ENCODE measurements at places on chromosomes 7 and 10.

- no peak for DNase-seq
These were observed 387.2 kb downstream of the TCERG1L start for GRCh38 chr10:130924138-130924819.

- no peak for DNase-seq
These were observed 64.3 kb downstream of the GTF2IRD1 start for GRCh38 chr7:74518041-74518440.

DNA sequence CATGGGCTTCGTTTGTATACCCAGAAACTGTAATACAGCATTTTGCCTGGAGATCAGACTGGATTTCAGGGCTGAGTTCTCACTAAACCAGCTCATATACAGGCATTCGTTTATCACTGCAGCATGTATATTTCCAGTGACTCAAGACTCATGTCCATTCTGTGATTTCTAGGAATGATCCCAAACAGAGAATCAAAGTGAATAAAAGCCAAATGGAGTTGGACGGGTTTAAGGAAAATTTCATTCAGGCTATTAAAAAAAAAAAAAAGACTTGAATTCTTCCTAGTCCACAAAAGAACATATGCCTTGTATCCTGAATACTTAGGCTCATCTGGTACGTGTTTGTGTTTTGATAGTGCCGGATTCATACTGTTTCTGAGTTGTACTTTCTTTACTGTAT is 46.8 kb downstream of the TET1 start:
- no peak for DNase-seq

DNA sequence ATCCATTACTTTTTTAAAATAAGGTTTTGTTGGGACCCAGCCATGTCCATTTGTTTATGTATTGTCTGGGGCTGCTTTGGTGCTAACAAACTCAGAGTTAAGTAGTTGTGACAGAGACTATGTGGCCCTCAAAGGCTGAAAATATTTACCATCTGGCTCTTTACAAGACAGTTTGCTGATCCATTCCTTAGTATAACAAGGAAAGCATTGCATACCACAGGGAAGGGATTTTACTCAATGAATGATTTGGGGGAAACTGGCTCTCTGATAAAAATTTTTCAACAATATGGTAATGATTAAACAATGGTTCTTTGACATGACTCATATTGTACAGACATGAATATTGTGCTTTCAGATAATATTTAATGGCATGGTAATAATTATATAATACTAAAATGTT is 738.1 kb downstream of the KCNMA1 start:
- no peak for DNase-seq

- no peak for DNase-seq
These were observed 163.3 kb downstream of the JCAD start for GRCh38 chr10:29896053-29896452.

GRCh38 chr7:139673230-139673629 is 104.6 kb downstream of the HIPK2 start:
- peak; percentile 75 for DNase-seq

- no peak for DNase-seq
These were observed 70.4 kb downstream of the CDH23 start for GRCh38 chr10:71467161-71467560.

- DNase-seq, result no peak
These were observed 119.3 kb upstream of the TCERG1L start for GRCh38 chr10:131430716-131431412.

DNA sequence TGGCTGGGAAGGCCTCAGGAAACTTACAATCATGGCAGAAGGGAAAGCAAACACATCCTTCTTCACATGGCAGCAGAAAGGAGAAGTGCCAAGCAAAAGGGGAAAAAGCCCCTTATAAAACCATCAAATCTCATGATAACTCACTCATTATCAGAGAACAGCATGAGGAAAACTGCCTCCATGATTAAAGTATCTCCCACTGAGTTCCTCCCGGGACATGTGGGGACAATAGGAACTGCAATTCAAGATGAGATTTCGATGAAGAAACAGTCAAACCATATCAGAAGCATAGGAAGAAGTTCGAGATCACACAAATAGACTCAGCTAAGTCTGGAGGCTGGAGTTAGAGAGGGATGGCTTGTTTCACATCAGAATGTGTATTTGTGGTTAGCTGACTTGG is 869.4 kb upstream of the PHF14 start:
- no peak for DNase-seq

GRCh38 chr7:137873979-137874777 is 27.4 kb upstream of the DGKI start:
- DNase-seq, result no peak

- DNase-seq, result no peak
These were observed 237.3 kb downstream of the SEMA3A start for GRCh38 chr7:83957333-83957732.

DNA sequence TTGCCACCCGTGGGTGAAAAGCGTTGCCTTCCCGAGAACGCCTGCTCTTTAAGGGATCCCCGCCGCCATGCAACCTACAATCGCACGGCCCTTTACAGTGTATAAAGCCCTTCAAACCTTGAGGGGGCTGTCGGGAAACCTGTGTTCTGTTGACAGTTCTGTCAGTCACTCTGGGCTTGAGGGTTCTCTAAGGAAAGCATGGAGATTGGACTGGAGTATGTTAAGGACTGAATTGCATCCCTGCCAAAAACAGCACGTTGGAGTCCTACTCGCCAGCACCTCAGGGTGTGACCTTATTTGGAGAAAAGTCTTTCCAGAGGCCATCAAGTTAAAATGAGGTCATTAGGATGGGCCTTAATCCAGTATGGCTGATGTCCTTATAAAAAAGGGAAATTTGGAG is 70.6 kb downstream of the PFKFB3 start:
- no peak for DNase-seq

DNA sequence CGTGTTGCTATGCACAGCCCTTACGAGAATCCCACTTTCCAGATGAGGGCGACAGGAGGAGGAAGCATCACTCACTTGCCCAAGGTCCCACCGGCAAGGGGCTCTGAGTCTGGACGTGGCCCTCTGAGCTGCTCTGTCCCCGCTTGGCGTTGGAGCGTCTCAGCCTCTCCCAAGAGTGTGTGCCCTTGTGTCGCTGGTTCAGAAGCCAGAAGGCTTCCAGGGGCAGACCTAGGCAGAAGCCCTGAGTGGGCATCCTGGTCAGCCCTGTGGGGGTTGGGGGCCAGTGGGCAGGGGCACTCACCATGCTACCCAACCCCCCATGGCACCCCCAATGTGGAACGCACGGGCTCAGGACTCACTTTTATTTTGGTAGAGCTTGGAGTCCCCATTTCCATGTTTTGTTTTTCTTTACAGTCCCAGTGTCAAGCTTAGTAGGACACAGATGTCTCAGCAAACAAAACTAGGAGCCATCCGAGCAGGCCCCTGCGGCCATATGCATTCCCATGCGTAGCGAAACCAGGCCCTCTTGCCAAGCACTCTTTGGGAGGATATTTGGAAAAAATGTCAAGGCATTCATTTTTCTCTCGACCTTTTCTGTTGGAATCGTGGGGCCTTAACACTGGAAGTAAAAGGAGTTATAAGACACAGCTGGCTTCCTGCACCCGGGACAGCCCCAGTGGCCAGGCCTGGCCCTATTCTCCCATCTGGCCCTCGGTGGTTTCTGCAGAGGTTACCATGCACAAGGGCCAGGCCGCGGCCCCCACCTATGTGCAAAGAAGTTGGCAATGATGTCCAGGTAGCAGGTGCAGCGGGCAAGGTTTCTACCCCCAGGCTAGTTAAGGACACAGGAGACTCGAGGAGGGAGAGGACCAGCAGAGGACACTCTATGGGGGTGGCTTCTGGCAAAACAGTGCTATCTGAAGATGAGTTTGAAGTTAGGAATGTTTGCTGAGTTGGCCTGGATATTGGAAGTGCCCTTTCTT is 97.0 kb downstream of the LHPP start:
- DNase-seq, result peak; percentile 7

- DNase-seq, result no peak
These were observed 67.1 kb downstream of the SHH start for GRCh38 chr7:155744971-155745683.

DNA sequence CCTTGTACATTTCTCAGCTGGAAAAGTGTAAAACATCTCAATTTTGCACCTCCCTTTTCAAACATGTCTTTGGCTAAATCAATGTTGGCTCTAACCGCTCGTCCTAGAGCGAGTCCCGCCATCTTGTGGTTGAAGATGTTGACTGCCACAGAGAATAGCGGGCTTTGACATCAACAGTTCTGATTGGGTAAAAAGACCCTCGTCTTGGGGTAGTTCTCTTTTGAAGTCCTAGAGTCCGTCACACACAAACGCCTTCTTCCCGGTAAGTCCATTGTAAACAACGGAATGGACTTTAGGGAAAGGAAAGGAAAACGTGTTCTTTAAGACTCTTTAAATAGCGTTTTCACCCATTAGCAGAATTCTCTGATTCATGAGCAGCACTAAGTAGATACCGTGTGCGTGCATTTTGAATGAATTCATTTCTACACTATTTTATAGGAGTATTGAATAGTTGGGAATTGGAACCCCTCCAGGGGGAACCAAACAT is 452 bp upstream of the RPP30 start:
- peak; percentile 61 for DNase-seq

- DNase-seq, result no peak
These were observed 93.5 kb downstream of the DYNC1I1 start for GRCh38 chr7:95865716-95866371.

DNA sequence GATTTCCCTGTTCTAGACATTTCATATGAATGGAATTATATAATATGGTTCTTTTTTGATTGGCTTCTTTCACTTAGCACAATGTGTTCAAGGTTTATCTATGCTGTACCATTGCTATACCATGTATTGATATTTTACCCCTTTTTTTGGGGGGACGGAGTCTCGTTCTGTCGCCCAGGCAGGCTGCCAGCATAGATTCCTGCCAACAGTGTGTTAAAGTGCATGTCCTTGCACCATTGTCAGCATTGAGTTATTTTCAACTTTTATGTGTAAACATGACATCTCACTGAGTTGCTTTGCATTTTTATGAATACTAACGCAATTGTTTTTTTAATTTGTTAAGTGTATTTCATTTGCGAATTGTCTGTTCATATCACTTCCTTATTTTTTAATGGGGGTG is 4.9 kb downstream of the ABCC2 start:
- DNase-seq, result no peak

DNA sequence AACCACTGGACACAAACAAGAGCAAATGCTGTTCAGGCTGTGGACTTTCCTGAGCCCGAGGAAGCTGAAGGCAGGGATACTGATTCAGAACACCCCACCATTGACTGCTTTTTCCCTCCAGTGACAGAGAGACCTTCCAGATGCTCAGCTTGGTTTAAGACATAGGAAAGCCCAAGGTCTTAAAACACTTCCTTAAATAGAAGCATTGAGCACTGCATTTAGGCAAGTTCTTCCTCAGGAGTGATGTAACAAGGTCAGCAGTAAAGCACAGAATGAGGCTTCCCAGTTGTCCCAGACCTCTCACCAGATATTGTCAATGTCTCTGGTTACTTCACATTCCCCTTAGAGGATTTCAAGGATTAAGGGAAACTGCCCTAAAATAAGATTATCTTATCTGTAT is 19.6 kb upstream of the CDCA7L start:
- no peak for DNase-seq

DNA sequence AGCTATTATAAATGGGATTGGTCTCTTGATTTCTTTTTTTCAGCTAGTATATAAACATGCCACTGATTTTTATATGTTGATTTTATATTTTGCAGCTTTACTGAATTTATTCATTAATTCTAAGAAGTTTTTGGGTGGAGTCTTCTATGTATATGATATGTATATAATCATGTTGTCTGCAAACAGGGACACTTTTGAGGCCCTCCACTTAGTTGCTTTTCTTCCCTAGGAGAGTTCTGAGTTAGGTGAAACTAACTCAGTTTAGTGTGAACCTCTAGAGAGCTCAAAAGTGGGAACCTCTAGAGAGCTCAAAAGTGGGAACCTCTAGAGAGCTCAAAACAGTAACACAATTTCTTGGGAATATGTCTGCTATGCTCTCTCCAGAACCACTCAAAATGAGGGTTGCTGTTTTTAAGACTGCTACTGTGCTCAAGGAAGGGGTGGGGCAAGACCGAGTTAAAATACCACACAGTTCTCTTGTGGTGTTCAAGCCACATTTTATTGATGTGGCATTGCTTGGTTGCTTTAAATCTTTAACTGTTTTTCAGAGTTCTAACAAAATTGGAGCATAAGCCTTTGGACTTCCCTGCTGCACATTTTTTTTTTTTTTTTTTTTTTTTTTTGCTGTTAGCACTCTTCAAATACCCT is 13.2 kb downstream of the CCDC7 start:
- DNase-seq, result no peak

- peak; percentile 10 for DNase-seq
These were observed 223.2 kb downstream of the MAD1L1 start for GRCh38 chr7:2009541-2010001.

DNA sequence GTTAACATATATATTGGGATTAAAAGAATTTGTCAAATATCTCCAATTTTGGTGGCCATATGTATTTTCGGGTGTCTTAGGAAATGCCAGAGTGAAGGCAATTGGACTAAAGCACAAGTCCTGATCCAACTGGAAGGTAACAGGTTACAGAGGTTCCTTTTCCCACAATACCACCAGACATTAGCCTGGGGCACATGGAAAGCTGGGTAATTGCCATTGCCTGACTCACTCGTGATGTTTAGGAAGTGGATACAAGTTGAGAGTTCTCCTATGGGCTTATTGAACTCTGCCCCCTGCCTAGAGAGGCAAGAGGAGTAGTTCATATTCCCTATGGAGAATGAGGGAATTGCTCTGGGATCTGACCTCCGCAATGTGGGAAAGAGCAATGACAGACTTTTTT is 5.7 kb downstream of the DNAH11 start:
- DNase-seq, result no peak

DNA sequence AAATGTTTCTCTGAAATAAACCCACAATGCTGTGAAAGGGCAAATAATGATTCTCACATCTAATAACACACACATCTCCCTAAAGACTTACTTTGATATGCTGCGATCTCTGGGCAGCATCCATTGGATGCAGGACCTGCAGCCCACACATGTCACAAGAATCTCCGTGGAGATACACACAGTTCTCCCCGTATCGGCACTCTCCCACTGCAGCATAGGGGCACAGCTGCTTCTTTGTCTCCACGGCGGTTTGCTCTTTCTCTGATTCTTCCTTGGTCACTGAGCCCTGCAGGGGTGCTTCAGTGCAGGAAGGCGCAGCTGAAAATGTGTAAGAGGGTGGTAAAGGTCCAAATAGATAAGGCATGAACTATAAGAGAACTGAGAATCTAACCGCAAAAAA is 20.4 kb downstream of the MKRN1 start:
- peak; percentile 27 for DNase-seq

DNA sequence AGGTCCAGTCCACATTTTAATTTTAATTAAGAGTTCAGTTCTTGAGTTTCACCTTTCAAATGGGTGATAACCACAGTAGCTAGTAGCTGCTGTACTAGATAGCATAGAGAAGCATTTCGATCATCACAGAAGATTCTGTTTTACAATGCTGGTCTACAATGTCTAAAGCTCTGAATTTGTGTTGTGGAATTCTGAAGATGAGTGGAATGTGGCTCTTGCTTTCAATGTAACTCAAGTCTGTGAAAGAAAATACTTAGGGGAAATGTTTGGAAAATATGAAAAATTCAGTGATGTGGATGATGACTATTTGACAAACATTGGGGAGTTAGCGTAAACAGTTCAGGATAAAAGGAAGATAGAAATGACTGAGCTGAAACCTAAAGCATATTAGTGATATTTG is 139.4 kb downstream of the GNAT3 start:
- DNase-seq, result no peak
